ENCODE measurements at places on chromosomes 16 and 17.
A peak's percentile ranks its signal among the peaks of the same experiment; 100 is the strongest.

GRCh38 chr17:16215002-16215272 is 397 bp downstream of the NCOR1 start:
- no peaks in the 10 kb centered on the region for H3K36me3 ChIP-seq
- H3K27ac ChIP-seq = peak overlapping the region; percentile 87
- no peaks in the 10 kb centered on the region for H3K27me3 ChIP-seq
- H3K4me1 ChIP-seq = peaks cover 14% of the 10 kb centered on the region

DNA sequence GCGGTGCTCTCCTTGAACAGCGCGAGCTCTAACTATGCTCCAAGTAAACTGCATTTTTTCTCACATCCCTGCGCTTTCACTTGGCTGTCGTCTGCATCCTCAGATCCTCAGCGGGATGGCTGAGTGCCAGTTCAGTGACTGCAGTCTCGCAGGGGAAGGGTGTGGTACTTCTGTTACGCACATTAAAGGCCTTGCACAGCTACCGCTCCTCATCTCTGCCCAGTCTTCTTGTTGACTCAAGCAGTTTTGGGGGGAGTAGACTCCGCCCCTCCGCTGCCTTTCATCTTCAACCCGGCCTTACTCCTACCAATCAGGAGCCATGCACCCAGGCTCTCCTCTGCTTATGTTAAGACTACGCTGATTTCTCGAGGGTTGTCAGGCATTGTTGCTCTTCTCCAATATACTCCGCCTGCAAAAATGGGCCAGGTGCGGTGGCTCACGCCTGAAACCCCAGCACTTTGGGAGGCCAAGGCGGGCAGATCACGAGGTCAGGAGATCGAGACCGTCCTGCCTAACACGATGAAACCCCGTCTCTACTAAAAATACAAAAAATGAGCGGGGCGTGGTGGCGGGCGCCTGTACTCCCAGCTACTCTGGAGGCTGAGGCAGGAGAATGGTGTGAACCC is 10.0 kb downstream of the ATP5PD start:
- peak; percentile 65 for DNase-seq
- H3K36me3 ChIP-seq = peaks cover 9% of the 10 kb centered on the region
- no peak overlapping the region for H3K27ac ChIP-seq
- H3K4me1 ChIP-seq = no peaks in the 10 kb centered on the region
- no peak overlapping the region for H3K4me3 ChIP-seq

- no peaks in the 10 kb centered on the region for H3K36me3 ChIP-seq
- H3K4me3 ChIP-seq = no peak overlapping the region
- no peak overlapping the region for H3K27ac ChIP-seq
- H3K27me3 ChIP-seq = no peaks in the 10 kb centered on the region
- H3K4me1 ChIP-seq = no peaks in the 10 kb centered on the region
- DNase-seq = no peak
These were observed 106.4 kb downstream of the IRX5 start for GRCh38 chr16:55037046-55037445.

GRCh38 chr16:70394853-70395252 is 44.0 kb downstream of the ST3GAL2 start:
- no peak overlapping the region for H3K4me3 ChIP-seq
- H3K27ac ChIP-seq = no peak overlapping the region
- H3K36me3 ChIP-seq = no peaks in the 10 kb centered on the region
- DNase-seq = no peak

DNA sequence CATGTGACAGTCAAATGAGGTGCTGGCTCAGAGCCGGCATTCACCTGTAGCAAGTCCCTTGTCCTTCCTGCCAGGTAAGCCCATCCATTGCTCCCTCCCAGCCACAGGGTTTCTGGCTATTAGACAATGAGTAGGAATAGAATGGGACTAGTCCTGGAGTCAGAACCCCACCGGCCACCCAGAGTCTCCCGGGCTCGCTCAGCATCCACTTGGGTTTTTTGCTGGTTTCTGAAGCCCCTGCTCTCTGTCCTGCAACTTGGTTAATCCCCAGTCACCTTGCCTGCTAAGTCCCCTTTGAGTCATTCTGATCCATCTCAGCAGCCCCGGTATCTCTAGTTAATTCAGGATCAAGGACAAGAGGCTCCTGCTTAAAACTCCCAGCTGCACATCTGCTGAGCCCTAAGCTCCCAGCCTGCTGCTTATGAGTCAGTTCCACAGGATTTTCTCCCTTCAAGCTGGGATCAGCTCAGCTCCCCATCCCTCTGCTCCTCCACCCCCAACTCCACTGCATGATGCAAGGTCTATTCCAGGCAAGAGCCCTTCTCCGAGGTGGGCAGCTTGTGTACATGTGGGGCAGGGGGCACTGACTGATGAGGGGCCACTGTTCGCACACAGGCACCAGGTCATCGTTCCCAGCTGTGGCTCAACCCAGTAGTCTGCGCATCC is 19.9 kb upstream of the MRPS23 start:
- no peaks in the 10 kb centered on the region for H3K27me3 ChIP-seq
- H3K36me3 ChIP-seq = no peaks in the 10 kb centered on the region
- H3K4me3 ChIP-seq = no peak overlapping the region
- peak; percentile 18 for DNase-seq
- no peak overlapping the region for H3K27ac ChIP-seq

DNA sequence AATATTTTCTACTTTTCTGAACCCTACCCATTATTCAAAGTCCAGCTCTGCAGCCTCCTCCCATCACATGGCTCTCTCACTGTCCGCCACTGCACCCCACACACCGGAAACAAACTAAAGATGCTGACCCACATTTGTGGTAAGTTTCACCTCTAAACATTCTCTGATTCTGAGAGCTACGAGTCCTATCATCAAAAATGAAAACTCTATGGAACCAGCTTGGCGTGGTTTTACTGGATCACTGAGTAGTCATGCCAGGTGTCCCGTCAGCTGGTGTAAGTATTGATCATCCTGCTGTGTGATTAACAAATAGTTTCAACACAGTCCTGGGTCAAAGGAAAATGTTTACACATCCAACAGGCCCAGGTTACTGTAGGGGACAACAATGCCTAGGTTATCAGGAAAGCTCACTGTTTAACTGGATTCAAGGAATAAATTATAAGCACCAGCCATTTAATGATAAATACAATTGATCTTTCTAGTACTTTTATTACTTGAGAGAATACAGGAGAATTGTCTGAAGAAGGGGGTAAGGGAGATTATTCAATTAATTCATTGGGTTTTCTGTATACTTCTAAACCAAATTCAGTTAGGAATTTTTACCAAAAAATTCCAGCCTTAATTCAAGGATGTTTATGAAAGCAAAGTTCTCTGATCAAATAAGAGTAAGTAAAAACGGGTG is 33.9 kb downstream of the CYTH1 start:
- no peaks in the 10 kb centered on the region for H3K36me3 ChIP-seq
- H3K4me3 ChIP-seq = peak overlapping the region; percentile 20
- no peaks in the 10 kb centered on the region for H3K4me1 ChIP-seq
- H3K27me3 ChIP-seq = no peaks in the 10 kb centered on the region

DNA sequence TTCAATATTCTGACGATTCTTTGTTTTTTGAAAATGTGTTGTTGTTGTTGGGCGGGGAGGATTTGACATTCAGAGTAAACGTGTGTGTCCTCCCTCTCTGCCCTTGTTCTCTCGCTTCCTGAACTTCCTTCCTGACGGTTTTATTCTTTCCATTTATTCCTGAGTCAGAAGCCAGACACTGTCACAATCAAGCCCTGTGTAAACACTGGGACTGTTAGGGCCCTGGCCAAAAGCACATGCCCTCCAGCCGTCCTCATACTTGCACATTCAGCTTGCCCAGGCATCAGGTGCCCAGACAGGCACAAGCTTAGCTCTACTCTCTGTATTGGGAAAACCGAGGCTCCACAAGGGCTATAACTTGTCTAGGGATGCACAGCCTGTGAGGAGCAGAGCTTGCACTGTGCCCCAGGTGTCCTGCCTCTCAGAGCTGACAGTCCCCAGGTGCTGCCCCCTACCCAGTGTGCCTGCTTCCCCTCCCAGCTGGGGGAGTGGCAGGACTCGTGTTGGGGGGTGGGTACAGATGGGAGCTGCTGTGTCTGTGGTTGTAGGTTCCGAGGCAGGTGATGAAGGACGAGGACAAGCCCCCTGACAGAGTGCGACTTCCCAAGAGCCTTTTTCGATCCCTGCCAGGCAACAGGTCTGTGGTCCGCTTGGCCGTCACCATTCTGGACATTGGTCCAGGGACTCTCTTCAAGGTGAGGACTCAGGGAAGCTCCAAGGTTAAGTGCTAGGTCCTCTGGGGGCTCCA is 9.7 kb downstream of the ADGRG3 start:
- no peaks in the 10 kb centered on the region for H3K27me3 ChIP-seq
- DNase-seq = peak; percentile 56
- H3K36me3 ChIP-seq = no peaks in the 10 kb centered on the region
- H3K27ac ChIP-seq = no peak overlapping the region

- H3K4me1 ChIP-seq = no peaks in the 10 kb centered on the region
- DNase-seq = no peak
- no peaks in the 10 kb centered on the region for H3K27me3 ChIP-seq
- no peak overlapping the region for H3K4me3 ChIP-seq
- H3K27ac ChIP-seq = no peak overlapping the region
- H3K36me3 ChIP-seq = no peaks in the 10 kb centered on the region
These were observed 56.7 kb upstream of the NOG start for GRCh38 chr17:56536766-56537165.

GRCh38 chr16:75246504-75247205 is 4.8 kb downstream of the BCAR1 start:
- H3K4me3 ChIP-seq = no peak overlapping the region
- no peaks in the 10 kb centered on the region for H3K36me3 ChIP-seq
- H3K27me3 ChIP-seq = no peaks in the 10 kb centered on the region

DNA sequence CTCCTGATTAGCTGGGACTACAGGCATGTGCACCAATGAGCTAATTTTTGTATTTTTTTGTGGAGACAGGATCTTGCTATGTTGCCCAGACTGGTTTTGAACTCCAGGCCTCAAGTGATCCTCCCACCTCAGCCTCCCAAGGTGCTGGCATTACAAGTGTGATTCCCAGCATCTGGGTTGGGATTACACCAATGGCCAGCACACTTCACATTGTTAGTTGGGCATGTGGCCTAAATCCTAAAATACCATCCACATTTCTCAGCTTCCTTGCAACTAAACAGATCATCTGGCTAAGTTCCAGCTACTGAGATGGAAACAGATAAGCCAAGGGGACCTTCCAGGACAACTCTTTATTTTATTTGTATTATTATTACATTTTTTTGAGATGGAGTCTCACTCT is 9.9 kb downstream of the RABEP2 start:
- DNase-seq = no peak
- no peak overlapping the region for H3K4me3 ChIP-seq
- H3K4me1 ChIP-seq = no peaks in the 10 kb centered on the region
- H3K27me3 ChIP-seq = no peaks in the 10 kb centered on the region
- H3K36me3 ChIP-seq = peaks cover 6% of the 10 kb centered on the region
- H3K27ac ChIP-seq = no peak overlapping the region

DNA sequence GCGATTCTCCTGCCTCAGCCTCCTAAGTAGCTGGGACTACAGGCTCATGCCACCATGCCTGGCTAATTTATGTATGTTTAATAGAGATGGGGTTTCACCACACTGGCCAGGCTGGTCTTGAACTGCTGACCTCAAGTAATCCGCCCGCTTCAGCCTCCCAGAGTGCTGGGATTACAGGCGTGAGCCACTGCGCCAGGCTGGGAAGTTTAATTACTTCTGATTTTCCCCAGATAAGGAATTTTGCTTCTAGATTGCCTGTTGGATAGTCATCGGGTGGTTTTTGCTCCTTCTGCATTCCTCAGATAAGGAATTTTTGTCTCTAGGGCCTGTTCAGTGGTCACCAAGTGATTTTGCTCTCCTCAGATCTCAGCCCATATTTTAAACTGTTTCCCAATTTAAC is 112.5 kb downstream of the MAP2K4 start:
- no peak overlapping the region for H3K4me3 ChIP-seq
- no peak overlapping the region for H3K27ac ChIP-seq
- DNase-seq = no peak
- no peaks in the 10 kb centered on the region for H3K27me3 ChIP-seq

DNA sequence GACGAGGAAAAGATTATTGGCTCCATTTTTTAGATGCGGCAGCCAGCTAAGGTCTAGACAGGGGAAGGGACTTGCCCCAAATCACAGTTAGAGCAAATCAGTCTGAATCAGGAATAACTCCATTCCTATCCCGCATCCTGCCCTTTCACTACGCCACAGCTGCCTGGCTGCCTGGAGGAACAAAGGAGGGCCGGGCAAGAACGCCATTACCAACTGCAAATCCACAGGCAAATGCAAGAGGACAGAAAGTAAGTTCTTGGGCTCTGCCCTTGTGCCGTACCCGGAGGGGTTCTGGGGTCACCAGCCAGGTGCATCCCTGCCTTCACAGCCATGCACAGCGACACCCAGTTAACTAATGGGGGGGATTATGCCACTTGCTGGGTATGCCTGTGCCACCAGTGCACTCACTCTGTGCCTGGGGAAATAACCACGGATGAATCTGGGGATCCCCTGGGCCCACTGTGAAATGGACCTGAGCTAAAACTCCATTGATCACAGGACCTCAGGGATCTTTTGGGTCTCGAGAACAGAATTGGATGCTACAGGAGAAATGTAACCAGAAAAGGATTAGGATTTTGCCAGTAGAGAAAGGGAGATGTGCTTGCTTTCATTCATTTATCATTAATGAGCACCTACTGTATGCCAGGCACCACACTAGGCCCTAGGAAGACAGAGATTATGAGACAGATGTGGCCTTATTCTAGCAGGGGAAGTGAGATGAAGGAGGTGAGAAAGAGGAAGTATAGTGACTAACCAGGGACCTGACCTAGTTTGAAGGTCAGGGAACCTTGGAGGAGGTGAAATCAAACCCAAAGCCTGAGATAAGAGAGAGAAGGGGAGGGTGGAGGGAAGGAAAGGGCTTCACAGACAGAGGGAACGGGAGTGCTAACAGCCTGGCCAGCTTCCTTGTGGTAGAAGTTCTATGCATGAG is 17.7 kb downstream of the BCL7C start:
- peak overlapping the region; percentile 85 for H3K27ac ChIP-seq
- no peak for DNase-seq
- no peaks in the 10 kb centered on the region for H3K36me3 ChIP-seq
- no peaks in the 10 kb centered on the region for H3K27me3 ChIP-seq
- peaks cover 9% of the 10 kb centered on the region for H3K4me1 ChIP-seq

DNA sequence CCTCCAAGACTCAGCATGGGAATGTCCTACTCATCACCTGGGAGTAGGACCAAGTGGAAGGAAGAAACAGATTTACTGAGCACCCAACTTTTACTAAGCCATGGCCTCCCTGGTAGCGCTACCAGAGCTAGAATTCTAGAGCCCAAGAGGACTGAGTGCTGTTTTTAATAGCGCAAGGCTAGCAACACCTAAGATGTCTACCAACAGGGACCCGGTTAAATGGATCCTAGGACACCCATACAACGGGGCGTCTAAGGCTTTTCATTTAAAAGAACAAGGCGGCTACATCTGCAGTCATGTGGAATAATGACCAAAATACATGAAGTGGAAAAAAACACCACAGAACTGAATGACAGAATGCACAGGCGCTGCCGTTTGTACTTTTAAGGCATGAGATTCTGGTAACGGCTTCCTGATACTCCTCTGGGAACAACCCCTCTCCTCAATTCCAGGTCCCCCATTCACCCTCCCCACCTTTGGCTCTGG is 5.1 kb downstream of the GGA2 start:
- no peaks in the 10 kb centered on the region for H3K36me3 ChIP-seq
- no peak for DNase-seq
- H3K4me1 ChIP-seq = peaks cover 55% of the 10 kb centered on the region
- H3K27ac ChIP-seq = peak overlapping the region; percentile 72
- H3K4me3 ChIP-seq = no peak overlapping the region
